Smooth muscle cell of the coronary artery (primary cell): ENCODE measurements at places on chromosomes 12 and 14. TPM values are rescaled to one million over a fixed set of nuclear protein-coding genes. Genes with fewer than 3 reads are reported as not detected.

Gene GXYLT1
- 4.2 and 8.3 TPM in 2 replicates for total RNA-seq

Gene RD3L
- not detected in 2 replicates for total RNA-seq

Gene ASCL1
- not detected in 2 replicates for total RNA-seq

Gene RBP5
- 0.08 TPM in 1 of 2 replicates, not detected in the other for total RNA-seq

Gene FGF23
- total RNA-seq, result not detected in 2 replicates

Gene PIK3C2G
- not detected in 2 replicates for total RNA-seq

Gene SERPINA1
- 0.08 TPM in 1 of 2 replicates, not detected in the other for total RNA-seq

Gene CATSPERB
- 0.23 TPM in 1 of 2 replicates, not detected in the other for total RNA-seq

Gene SLC6A13
- total RNA-seq, result 0.12 and 0.38 TPM in 2 replicates

Gene TIMELESS
- 3.7 and 5.4 TPM in 2 replicates for total RNA-seq

Gene RNU6-8
- total RNA-seq, result not detected in 2 replicates

Gene RHEBL1
- total RNA-seq, result 0.59 and 0.60 TPM in 2 replicates

Gene TEDC1
- 1.9 and 5.5 TPM in 2 replicates for total RNA-seq

Gene REM2
- total RNA-seq, result 0.08 TPM in 1 of 2 replicates, not detected in the other

Gene TMEM119
- total RNA-seq, result 6.1 and 102 TPM in 2 replicates

Gene ALDH1L2
- total RNA-seq, result 20.4 and 40.1 TPM in 2 replicates
